Activated naive CD8-positive, alpha-beta T cell treated with anti-CD3 and anti-CD28 coated beads, Interleukin-2, amount 10 ng/mL, durations not matched to agents 7 days and 5 days (primary cell): ENCODE measurements at places on chromosomes 1 and 21. TPM values are rescaled to one million over a fixed set of nuclear protein-coding genes. Genes with fewer than 3 reads are reported as not detected.

The SYT6 gene
- total RNA-seq, result not detected

The TMPRSS15 gene
- total RNA-seq, result not detected

The MTARC2 gene
- not detected for total RNA-seq

The C1orf141 gene
- not detected for total RNA-seq

GRCh38 chr1:15834406-15835204 is 12.9 kb upstream of the SPEN start:
- peak; percentile 91 for DNase-seq
